Natural killer cell (primary cell): ENCODE measurements at places on chromosomes 16 and 17. TPM values are rescaled to one million over a fixed set of nuclear protein-coding genes. Genes with fewer than 3 reads are reported as not detected.

GRCh38 chr16:72532906-72533410, 361.0 kb upstream of the PMFBP1 start:
- H3K27me3 ChIP-seq = no peaks in the 10 kb centered on the region
- no peak overlapping the region for H3K4me3 ChIP-seq
- H3K4me1 ChIP-seq = no peaks in the 10 kb centered on the region

DNA sequence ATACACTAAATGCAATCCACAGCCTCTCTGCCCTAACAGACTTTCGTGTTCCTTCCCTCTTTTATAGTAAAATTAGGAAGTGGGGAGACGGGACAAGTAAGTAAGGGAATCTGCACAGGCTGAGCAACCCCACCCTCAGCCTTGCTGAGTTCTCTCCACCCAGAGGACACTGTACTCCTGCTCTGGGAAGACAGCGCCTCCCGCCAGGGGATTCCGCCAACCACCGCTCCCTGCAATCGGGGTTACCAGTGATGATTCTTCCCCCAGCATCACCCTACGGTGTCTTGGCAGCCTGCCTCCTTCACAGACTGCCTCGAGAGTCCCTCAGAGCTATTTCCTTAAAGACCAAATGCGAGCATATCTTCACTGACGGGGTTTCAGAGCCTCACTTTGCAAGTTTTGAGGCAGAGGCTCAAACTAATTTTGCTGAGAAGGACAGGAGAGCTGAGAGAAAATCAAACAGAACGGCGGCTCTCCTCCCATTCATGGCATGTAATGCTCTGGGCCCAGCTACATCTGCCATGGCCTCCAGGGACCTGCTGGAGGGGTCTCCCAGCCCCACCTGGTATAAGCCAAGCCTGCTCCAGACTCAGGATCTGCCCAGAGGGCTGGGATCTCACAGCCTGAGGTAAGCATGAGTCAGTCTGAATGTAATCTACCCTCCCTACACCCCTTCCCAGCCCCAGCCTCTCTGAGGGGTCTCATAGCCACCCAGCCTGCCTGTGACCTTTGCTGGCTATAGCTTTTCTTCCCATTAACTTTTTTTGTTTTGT, 22.7 kb upstream of the ASGR2 start:
- H3K36me3 ChIP-seq = no peaks in the 10 kb centered on the region
- no peak for DNase-seq
- H3K4me1 ChIP-seq = peaks cover 17% of the 10 kb centered on the region
- no peak overlapping the region for H3K27ac ChIP-seq
- no peak overlapping the region for H3K4me3 ChIP-seq
- peaks cover 3% of the 10 kb centered on the region for H3K27me3 ChIP-seq

DNA sequence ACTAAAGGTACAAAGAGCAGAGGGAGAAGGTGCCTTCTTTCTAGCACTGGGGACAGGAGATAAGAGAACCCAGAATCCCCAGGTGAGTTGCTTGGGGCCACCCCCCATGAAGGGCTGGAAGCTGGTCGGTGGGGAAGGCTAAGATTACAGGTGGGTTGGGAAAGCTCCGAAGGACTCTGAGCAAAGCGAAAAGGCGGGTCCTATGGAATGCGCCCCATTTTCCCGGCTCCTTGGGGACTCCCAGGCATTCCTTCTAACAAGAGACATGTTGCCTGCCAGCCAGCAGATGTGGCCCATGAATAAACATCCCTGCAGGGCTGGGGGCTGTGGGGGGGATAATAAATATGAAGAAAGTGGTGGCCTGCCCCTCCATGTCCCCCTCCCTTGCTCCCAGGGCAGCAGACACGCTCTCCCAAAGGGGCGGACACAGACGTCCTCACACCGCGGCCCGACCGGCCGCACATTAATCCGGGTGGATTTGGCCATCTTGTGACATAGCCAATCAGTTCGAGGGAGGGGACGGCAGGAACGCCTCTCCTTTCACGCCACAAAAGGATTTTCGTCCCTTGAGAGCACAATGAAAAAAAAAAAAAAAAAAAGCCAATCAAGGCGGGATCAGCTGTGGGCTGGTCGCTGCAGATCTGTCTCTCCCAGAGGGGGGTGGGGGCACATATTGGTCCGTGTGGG, 98.5 kb downstream of the SOX9 start:
- no peak for DNase-seq
- no peaks in the 10 kb centered on the region for H3K4me1 ChIP-seq
- no peak overlapping the region for H3K4me3 ChIP-seq
- H3K27me3 ChIP-seq = peaks cover 15% of the 10 kb centered on the region
- H3K36me3 ChIP-seq = no peaks in the 10 kb centered on the region

GRCh38 chr16:15811481-15812400, 45.1 kb downstream of the MYH11 start:
- DNase-seq = no peak
- H3K4me1 ChIP-seq = no peaks in the 10 kb centered on the region
- no peaks in the 10 kb centered on the region for H3K27me3 ChIP-seq
- H3K36me3 ChIP-seq = no peaks in the 10 kb centered on the region
- no peak overlapping the region for H3K4me3 ChIP-seq
- H3K27ac ChIP-seq = no peak overlapping the region

GRCh38 chr16:16021988-16022682, 72.7 kb downstream of the ABCC1 start:
- peaks cover 24% of the 10 kb centered on the region for H3K36me3 ChIP-seq
- H3K27ac ChIP-seq = no peak overlapping the region
- DNase-seq = no peak
- no peaks in the 10 kb centered on the region for H3K27me3 ChIP-seq
- H3K4me3 ChIP-seq = no peak overlapping the region

- H3K36me3 ChIP-seq = no peaks in the 10 kb centered on the region
- H3K27ac ChIP-seq = no peak overlapping the region
- DNase-seq = no peak
Measured at GRCh38 chr17:61400066-61400716, 548 bp downstream of the TBX2 start.

GRCh38 chr16:27181019-27181790, 22.1 kb upstream of the KDM8 start:
- no peak overlapping the region for H3K4me3 ChIP-seq
- H3K27ac ChIP-seq = no peak overlapping the region
- peaks cover 10% of the 10 kb centered on the region for H3K4me1 ChIP-seq
- H3K36me3 ChIP-seq = no peaks in the 10 kb centered on the region
- no peaks in the 10 kb centered on the region for H3K27me3 ChIP-seq

DNA sequence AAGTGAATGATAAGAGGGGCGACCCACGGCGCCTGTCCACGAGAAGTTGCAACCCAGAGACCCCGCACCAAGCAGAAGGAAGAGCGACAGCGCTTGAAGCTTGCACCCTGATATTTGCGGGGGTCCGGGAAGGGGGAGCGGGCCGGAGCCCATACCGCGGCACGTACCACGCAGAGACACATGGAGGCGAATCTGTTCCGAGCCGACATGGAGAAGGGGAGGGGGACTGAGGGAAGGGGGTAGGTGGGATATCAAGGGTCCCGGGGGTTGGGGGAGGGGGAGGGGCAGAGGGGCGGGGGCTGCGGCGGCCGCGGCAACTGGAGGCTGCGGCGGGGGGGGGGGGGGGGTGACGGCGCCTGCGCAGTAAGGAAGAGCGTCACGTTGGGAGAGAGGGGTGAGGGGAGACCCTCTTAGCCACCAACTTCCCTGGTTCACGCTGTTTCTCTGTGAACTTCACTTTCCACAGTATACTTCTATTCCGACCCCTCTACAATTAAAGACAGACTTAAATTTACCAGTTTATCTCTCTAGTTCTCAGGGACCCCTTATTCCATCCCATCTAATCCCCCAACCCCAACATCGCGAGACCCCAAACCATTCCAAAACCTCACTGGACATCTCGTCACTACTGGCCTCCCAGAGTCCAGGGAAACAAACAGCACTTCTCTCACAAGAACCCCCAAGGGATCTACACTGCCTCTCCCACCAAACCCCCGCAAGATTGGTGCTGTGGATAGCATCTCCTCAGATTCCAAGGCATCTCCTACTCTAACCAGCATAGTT, 8.0 kb downstream of the DLG4 start:
- H3K27ac ChIP-seq = no peak overlapping the region
- no peaks in the 10 kb centered on the region for H3K36me3 ChIP-seq
- H3K4me3 ChIP-seq = no peak overlapping the region

DNA sequence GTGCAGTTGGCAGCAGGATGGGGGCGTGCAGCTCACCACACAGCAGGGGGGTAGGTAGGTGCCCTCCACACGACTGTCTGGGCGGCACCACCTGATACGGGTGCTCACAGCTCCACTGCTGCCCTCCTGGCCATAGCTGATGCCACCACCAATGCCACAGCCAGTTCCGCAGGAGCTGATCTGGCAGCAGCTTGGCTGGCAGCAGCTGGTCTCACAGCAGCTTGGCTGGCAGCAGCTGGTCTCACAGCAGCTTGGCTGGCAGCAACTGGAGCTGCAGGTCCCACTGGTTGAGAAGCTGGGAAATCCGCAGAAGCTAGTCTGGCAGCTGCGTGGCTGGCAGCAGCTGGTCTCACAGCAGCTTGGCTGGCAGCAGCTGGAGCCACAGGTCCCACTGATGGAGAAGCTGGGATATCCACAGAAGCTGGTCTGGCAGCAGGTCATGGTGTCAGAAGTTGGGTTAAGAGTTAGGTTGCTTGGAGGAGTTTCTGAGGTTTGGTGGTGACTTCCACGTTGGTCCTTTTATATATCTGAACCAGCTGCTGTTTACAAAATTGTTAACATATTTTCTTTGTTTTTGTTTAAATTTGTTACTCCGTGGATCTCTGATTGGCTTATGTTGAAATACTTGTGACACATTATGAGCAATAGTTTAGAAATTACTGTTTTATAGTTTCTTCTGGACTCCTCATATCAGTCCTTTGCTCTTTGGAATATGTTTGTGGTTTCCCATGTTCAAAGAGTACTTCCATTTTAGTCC, at the start of gene KRTAP1-5:
Gene KRTAP1-5, minus strand, starts transcription at position 494 of the 757 bp plus-strand sequence. Its CDS starts 53 bp downstream, at position 441.
- no peak for DNase-seq
- H3K4me3 ChIP-seq = no peak within 1 kb of the TSS
- no peaks in the 10 kb centered on the region for H3K27me3 ChIP-seq
- H3K36me3 ChIP-seq = no peaks in the 10 kb centered on the region
- no peaks in the 10 kb centered on the region for H3K4me1 ChIP-seq

DNA sequence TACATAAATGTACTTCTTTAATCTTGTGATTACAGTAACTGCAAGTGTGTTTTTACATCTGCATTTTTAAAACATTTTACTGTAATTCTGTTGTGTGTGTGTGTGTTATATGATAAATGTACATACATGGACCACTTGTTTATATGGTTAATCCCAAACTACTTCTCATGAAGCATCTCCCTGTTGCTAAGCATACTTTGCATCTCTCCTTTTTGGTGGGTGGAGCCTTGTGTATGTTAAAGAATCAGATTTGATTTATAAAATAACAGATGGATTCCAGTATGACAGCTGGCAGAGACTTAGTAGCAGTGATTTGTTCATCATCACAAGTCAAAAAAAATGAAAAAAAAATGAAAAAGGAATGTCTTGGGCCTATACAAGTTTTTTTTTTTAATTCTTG, 56.0 kb upstream of the RHBDL3 start:
- H3K27me3 ChIP-seq = no peaks in the 10 kb centered on the region
- no peak overlapping the region for H3K4me3 ChIP-seq
- DNase-seq = no peak
- peaks cover 53% of the 10 kb centered on the region for H3K36me3 ChIP-seq
- H3K4me1 ChIP-seq = no peaks in the 10 kb centered on the region
- no peak overlapping the region for H3K27ac ChIP-seq

DNA sequence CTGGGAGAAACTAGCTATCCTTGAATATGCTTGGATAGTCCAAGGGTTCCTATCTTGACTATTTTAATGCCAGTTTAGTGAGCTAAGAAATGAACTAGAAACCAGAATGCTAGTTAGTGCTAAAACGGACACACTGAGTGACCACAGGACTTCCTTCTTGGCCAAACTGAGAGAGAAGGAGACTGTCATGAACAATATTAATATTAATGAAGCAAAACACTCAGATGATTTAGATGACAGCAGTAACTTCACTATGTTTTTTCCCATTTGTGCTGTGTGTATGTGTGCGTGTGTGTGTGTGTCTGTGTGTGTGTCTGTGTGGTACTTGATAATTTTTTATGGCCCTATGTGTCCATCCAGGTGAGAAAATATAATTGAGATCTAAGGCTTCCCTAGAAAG, 2.2 kb upstream of the ATXN1L start:
- H3K4me3 ChIP-seq = no peak overlapping the region
- DNase-seq = no peak
- H3K27ac ChIP-seq = no peak overlapping the region
- H3K27me3 ChIP-seq = no peaks in the 10 kb centered on the region

DNA sequence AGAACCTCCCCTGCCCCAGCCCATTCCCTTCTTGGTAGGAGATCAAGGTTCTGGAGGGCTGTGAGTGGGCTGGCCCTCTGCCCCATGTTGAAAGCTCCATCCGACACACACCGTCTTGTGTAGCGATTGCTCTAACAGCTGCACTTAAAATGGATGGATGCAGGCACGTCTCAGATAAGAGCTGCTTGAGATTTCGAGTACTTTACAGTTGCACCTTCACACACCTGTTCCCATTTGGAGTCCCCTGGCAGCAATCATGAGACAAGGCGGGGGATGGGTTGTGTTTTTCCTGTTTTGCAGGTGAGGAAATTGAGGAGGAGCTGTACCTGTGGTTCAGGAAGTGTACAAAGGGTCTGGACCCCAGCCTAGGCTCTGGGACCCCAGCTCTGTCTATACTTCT, 25.6 kb upstream of the TAC4 start:
- H3K27ac ChIP-seq = no peak overlapping the region
- H3K36me3 ChIP-seq = no peaks in the 10 kb centered on the region
- no peak for DNase-seq
- H3K27me3 ChIP-seq = no peaks in the 10 kb centered on the region

DNA sequence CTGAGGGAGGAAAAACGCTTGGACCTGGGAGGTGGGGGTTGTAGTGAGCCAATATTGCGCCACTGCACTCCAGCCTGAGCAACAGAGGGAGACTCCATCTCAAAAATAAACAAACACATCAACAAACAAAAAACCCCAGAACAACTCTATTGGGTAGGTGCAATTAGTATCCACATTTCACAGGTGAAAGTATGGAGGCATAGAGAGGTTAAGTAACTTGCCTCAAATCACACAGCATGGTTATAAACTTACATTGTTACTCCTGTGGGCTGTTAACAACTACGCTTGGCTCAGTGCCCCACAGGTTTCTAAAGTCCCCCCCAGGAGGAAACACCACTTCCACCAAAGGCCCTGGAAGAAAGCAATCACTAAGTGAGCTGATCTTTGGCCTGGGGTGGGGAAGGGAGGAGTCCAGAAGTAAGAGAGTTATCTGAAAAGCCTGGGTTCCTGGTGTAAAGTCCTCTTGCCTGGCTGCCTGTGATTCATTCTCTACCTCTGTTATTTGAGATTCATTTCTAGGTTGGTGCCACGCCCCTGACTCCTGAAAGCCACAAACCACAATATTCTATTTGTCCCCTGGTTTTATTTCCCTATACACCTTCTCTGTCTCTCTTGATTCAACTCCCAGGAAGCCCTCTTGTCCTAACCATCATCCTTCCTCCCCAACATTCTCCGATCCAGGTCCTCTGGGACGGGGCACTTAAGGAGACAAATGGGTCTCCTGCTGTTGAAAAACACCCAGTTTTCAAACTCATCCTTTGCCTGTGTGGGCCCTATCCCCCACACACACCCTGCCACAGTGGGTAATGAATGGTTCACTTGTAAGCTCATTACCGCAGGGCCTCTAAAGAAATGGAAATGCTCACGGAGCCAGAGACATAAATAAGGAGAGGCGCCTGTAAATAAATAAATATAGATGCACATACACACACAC, 195.4 kb downstream of the XYLT1 start:
- no peak overlapping the region for H3K27ac ChIP-seq
- H3K27me3 ChIP-seq = no peaks in the 10 kb centered on the region
- no peaks in the 10 kb centered on the region for H3K36me3 ChIP-seq
- no peak for DNase-seq
- peaks cover 37% of the 10 kb centered on the region for H3K4me1 ChIP-seq

BCAS3 gene
- total RNA-seq = 72.0 TPM

NGFR gene
- 1.2 TPM for total RNA-seq

STX1B gene
- 0.32 TPM for total RNA-seq

ITGB3 gene
- total RNA-seq = 4.2 TPM

MT4 gene
- total RNA-seq = not detected

ALOXE3 gene
- not detected for total RNA-seq

NEK8 gene
- total RNA-seq = 5.9 TPM

EME1 gene
- total RNA-seq = 3.2 TPM

ARL4D gene
- 5.3 TPM for total RNA-seq
